Hypothalamus (tissue), 51 donors: ENCODE measurements at places on chromosomes 7 and 10.

DNA sequence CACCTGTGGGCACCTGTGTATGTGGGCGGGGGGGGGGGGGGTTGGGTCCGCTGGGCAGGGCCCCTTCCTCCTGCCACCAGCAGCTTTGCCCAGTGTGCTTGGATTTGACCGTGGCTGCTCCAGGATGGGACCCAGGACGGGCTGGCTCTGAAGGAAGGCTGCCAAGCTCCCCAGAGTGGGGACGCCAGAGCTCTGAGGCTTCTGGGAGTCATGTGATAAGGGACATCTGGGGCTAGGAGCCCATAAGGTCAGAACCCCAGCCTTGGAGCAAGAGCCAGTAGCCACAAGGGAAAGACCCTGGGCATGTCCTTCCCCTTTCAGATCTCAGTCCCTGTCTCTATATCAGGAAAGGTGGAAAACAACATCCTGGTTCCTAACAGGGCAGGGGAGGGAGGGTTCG is 21.8 kb upstream of the AMZ1 start:
- no peak for DNase-seq

DNA sequence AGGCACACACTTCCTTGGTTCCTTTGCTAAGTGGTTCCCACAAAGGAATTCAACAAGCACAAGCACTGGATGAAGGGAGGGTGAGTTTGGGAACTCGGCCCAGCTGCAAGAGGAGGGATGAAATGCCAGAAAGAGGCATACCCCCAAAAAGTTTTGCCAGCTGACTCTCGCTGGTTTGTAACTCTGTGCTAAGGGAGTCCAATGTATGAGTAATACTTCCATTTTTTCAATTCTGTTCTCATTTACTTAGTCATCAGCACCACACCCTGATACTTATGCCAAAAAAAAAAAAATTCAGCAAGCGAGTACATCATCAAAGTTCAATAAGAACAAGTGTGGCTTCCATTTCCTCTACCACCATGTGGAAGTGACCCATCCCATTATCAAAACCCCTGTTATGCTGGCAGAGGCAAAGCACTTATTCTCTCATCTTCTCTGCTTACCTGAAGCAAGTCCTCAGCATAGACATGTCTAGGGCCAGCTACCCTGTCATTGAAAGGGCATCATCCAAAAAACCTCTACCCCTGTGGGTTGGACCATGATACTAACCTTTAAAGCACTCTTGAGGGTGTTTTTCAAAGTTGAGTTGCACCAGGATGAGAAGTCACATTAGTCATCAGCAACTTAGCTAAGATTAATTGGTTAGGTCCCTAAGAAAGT is 6.9 kb upstream of the HYCC1 start:
- DNase-seq, result no peak

GRCh38 chr10:113235508-113235907 is 285.5 kb downstream of the TCF7L2 start:
- DNase-seq, result no peak

DNA sequence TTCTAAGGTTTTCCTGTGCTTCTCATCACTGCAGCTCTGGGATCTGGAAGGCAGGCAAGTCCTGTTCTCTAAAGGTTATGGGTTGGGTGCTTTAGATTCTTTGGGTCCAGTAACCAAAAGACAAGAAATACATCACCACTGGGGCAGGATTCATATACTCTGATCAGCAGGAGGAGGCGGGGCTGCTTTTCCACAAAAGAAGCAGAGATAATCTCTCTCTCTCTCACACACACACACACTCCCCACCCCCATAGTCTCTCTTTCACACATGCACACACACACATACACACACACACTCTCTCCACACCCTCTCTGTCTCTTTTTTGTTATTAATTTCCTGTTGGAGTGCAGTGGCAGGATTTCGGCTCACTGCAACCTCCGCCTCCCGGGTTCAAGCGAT is 13.0 kb upstream of the ACBD5 start:
- no peak for DNase-seq

GRCh38 chr10:99659868-99660366 is 608 bp downstream of the ENTPD7 start:
- DNase-seq, result no peak

GRCh38 chr10:14171336-14171735 is 159.4 kb downstream of the FRMD4A start:
- DNase-seq, result no peak
